ENCODE measurements at places on chromosomes 4 and X.

DNA sequence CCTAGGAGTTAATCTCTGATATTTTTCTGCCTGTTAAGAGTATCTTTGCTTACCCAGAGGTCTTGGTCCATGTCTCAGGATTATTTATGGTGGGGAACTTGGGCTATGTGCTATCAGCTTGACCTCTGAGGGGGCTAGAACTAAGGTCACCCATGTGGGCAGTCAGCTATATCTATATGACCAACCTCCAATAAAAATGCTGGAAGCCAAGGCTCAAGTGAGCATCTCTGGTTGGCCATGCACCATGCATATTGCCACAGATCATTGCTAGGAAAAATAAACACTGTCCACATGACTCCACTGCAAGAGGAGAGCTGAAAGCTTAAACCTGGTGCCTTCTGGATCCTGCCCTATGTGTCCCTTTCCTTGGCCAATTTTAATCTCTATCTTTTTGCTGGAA lies 196.5 kb upstream of the SLC7A11 start:
- no peak for DNase-seq

DNA sequence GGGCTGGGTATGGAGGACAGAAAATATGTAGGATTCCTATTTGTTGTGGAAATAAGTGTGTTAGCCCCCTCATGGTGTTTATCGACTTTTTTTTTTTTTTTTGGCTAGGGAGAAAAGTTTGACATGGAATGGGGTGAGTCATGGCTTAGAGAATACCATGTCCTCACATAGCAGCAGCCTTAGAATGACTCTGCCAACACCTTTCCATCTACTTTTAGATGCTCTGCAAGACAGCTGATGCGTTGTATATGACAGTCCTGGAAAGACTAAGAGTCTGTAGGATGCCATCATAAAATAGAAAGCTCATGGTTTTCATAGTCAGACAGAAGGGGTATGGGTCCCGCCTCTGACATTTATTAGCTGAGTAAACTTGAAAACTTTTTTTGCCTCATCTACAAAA lies 37.7 kb downstream of the MTTP start:
- DNase-seq = no peak

DNA sequence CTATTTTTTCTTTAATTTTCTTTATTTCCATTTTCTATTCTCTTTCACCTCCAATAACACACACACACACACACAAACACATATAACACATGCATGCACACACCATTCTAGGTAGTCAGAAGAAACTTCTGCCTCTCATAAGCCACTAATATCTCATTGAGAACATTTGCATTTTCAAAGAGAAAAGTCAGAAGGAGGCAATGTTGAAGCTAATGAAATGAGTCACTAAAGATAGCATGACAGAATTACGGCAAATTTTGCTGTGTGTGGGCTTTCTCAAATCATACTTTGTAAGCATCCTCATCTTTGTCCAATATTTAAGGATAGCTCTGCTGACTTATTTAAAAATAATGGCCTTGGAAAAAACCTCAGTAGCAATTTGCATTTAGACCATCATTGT lies 291.3 kb downstream of the GUCY2F start:
- no peak for DNase-seq

DNA sequence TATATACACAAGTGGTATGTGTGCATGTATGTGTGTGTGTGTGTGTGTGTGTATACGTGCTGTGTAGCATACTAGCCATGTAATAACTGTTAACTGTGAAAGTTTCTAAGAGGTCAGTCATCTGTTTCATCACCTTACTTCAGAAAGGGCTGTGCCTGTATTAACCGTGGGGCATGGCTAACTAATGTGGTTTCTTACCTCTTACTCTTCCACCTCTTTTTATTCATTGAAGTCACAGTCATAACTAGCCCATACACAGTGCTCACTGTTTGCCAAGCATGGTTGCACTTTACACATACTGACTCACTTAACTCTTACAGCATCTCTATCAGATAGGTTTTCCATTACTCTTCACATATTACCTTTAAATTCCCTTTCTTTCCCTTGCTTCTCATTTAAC lies 23.7 kb upstream of the LRAT start:
- no peak for DNase-seq

- no peak for DNase-seq
Measured at GRCh38 chr4:123990310-123990870, 593.8 kb downstream of the SPRY1 start.

- DNase-seq = no peak
Measured at GRCh38 chr4:82785611-82786400, 12.8 kb downstream of the SCD5 start.

GRCh38 chrX:13248867-13249486 lies 70.9 kb downstream of the ATXN3L start:
- no peak for DNase-seq

- DNase-seq = no peak
Measured at GRCh38 chr4:121277194-121278105, 103.4 kb downstream of the QRFPR start.

DNA sequence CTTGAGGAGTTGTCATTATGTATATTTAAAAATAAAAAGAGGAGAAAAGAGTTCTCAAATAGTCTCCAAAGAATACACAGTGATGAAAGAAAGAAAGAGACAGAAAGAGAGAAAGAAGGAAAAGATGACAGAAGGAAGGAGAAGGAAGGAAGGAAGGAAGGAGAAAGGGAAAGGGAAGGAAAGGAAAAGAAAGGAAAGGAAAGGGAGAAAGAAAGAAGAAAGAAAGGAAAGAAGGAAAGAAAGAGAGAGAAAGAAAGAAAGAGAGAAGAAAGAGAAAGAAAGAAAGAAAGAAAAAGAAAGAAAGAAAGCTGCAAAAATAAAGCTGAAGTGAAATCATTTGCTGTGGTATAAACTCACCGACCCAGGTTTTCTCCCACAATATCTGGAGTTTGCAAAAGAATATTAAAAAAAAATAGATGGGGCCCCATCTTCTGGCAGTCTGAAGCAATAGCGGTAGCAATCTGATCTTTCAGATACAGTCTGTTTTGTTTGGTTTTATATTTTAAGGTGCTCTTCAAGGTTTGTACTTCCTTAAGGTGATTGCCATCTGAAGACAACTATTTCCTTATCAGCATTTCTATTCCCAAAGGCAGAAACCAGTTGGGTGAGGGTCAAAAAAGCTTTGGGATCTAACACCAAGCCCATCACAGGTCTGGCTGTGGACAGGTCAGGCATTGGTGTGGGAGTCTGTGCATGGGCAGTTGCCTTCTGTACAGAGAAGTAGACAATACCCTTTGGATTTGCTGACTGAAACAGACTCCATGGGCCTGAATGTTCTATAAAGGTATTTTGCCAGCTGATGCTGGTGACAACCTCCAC lies 160.4 kb downstream of the CPEB2 start:
- no peak for DNase-seq

DNA sequence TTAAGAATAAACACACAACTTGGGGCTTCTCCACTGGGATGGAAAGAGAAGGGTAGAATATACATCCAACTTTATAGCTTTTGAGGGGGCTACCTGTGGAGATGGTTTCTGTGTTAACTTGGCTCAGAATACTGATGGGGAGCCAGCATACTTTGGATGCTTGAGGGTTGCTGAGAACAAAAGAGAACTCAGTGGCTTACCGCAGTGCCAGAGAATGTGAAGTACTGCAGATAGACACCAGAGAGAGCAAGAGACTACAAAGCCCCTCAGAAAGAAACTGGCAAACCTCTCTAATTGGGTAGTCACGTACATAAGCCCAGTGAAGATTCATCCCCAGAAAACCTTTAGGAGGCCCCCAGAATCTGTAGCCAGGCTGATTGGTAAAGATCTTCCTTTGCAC lies 214.4 kb downstream of the DCHS2 start:
- no peak for DNase-seq

DNA sequence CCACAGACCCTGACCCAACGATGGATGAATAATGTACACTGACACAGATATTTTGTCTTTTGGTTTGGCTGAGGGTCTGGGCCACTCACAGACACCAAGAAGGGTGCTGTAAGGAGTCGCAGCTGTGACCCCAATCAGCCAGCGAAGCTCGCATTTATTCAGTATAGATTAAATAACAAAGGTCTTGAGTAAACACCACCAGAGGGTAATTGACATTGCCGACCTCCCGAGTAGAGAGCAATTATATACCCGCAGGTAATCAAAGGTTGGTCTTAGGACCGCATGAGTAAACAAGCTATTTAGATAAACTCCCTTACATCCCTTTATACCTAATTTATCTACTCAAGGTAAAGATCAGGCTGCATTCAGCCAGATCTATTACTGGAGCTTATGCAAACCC lies 297.1 kb downstream of the ADAM29 start:
- no peak for DNase-seq

- DNase-seq = no peak
Measured at GRCh38 chrX:32597777-32598176, 613.6 kb downstream of the DMD start.

DNA sequence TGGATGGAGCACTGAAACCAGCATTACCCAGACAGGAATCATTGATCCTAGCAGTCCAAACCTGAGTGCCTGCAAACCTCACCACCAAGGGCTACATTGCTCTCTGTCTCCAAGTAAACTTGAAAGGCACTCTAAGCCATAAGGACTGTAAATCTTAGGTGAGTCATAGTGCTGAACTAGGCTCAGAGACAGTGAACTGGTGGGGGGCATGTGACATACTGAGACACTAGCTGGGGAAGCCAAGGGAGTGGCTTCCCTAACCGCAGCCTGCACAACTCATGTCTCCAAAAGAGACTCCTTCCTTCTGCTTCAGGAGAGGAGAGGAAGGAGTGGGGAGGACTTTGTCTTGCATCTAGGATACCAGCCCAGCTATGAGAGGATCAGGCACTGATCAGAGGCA lies 235.5 kb upstream of the ACTRT1 start:
- no peak for DNase-seq

DNA sequence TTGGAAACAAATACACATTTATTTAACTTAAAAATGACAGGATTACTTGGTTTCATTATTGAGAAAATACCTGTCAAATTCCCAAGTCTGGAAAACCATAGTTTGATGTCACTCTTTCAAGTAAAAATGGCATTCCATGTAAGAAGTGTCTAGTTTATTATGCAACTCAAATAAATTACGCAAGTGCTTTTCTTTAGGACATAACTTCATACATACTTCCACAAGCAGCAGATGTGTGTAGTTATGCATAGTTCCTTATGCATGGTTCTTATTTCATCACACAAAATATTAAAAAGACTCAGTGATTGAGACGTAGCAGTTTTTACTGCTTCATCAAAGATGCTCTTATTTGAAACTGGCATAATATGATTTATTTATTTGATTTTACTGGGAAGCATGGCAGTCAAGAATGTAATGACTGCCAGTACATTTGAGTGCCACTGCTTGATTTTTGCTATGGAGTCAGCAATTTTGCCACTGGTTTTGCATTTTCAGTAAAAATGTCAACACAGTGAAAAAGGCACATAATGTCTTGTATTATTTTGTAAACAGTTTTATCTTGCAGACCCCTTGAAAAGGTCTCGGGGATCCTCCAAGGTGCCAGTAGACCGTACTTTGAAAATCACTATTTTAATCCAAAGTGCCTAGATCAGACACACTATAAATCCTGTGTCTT lies 62.1 kb downstream of the CLCN3 start:
- no peak for DNase-seq

DNA sequence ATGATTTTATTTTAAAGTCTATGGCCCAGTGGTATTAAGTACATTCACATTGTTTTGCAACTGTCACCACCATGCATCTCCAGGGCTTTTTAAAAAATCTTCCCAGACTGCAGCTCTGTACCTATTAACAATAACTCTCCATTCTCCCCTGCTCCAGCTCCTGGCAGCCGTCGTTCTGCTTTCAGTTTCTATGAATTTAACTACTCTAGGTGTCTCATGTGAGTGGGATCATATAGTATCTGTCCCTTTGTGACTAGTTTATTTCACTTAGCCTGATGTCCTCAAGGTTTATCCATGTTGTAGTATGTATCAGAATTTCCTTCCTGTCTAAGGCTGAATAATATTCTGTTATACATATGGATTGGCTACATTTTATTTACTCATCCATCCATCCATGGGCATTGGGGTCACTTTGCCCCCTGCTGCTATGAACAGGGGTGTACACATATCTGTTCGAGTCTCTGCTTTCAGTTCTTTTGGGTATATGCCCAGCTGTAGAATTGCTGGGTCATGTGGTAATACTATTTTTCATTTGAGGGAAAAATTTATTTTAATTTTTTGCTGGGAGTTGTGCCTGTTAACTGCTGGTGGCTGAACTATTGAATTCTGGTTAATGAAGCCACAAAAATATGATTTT lies 131.3 kb downstream of the ARHGAP10 start:
- no peak for DNase-seq

- no peak for DNase-seq
Measured at GRCh38 chrX:108537005-108537404, 97.4 kb downstream of the COL4A5 start.

- no peak for DNase-seq
Measured at GRCh38 chr4:169208090-169208455, 62.7 kb downstream of the SH3RF1 start.

GRCh38 chrX:134725103-134725690 lies 66.9 kb upstream of the PLAC1 start:
- DNase-seq = no peak

DNA sequence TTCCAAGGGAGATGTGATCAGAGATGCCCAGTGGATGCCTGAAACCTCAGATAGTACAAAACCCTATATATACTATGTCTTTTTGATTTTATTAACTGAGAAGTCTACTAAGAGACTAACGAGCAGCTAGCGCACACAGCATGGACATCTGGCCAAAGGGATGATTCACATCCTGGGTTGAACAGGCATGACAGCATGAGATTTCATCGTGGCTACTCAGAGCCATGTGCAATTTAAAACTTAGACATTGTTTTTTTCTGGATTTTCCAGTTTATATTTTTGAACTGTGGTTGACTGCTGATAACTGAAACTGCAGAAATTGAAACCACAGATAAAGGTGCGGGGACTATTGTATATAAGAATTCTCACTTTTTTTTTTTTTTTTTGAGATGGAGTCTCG lies 2252.9 kb upstream of the AGA start:
- DNase-seq = no peak

GRCh38 chr4:24801136-24801855 lies 5.9 kb downstream of the SOD3 start:
- DNase-seq = no peak

DNA sequence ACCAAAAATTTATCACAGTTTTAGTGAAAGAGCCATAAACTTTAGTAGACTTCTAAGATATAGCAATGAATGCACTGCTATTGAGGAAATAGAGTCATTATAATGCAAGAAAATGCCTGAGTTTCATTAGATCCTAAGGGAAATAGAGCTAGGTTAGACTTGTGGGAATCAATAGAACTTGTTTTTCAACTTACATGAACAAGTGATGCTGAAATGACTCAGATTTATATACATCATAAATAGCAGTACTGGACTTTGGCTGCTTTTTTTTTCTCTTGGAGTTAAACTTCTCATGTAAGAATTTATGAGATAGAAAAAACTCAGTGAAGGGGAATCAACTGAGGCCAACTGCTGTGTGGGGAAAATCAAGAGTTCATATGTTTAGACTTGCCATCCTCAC lies 216.5 kb upstream of the AADAT start:
- DNase-seq = no peak

DNA sequence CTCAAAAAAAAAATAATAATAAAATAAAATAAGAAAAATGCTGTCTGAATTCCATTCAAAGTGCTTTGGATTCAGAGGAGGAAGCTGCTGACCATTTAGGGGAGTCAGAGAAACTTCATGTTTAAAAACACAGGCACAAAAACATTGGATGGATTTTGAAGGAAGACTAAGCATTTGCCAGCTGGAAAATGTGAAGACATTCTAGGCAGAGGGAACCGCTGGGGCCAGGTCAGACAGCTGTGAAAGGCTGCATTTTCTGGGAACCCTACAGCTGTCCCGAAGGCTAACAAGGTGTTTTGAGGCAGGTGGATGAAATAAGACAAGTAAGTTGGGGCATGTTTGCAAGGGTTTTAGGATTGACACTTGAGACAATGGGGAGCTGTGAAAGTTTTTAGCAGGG lies 38.6 kb downstream of the ING2 start:
- DNase-seq = no peak

GRCh38 chrX:39813631-39814277 lies 284.0 kb downstream of the BCOR start:
- DNase-seq = no peak

Measured in activated CD8-positive, alpha-beta memory T cell treated with anti-CD3 and anti-CD28 coated beads for 4 hours (primary cell).